ENCODE measurements at places on chromosomes 11 and 22.

- no peak for DNase-seq
Observed at GRCh38 chr22:33853200-33854097, 66.8 kb downstream of the LARGE1 start.

DNA sequence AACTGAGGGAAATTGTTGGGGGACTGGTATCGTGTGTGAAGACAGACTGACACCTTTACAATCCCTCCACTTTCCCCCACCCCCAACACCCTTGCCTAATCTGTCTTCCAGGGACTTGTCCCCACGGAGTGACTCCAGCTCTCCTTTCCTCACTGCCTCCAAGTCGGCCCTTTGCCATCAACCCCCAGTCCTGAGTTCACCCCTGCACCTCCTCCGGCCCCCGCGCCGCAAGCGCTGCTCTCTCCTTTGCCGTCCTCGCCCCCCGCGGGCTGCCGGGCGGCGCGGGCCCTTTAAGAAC is 183 bp upstream of the ABCG4 start:
- no peak for DNase-seq

DNA sequence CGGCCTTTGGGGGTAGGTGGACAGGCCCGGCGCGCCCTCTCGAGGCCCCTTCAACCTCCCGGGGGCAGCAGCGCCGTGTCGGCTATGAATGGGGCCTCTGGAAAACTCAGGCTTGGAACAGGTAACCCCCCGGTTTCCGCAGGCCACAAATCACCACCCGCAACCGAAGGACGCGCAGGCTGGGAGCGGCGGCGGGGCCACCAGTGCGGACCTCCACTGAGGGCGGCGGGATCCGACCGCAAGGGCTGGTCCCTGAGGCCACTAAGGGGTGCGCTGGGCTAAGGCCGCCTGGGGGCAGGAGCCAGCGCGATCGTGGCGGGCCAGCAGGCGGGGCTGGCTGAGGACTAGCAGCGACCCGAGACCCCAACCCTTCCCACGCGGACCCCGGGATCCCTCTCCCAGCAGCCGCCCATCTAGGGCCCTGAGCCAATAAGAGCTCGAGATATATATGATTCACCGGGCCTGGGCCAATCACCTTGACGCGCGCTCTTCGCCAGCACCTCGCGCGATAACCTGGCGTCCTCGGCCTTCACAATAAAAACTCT is 609 bp upstream of the ATF4 start:
- DNase-seq = no peak

DNA sequence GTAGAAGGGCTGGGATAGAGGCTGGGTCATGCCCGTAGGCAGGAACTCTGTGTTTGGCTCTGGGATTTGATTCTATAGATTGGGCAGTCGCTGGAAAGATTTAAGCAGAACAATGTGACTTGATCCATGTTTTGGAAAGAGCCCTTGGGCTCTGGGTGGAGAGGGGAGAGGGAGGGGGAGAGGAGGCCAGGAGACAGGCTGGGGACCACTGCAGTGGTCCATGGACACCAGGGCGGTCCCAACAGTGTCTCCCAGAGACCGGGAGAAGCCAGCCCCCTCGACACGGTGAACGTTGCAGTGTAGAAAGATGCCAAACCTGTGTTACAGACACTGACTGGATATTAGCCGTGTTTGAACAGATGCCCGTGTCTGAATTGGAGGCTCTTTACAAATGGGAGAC is 19.5 kb downstream of the PVALB start:
- no peak for DNase-seq

- no peak for DNase-seq
Observed at GRCh38 chr11:45021692-45022141, 71.0 kb upstream of the TP53I11 start.

DNA sequence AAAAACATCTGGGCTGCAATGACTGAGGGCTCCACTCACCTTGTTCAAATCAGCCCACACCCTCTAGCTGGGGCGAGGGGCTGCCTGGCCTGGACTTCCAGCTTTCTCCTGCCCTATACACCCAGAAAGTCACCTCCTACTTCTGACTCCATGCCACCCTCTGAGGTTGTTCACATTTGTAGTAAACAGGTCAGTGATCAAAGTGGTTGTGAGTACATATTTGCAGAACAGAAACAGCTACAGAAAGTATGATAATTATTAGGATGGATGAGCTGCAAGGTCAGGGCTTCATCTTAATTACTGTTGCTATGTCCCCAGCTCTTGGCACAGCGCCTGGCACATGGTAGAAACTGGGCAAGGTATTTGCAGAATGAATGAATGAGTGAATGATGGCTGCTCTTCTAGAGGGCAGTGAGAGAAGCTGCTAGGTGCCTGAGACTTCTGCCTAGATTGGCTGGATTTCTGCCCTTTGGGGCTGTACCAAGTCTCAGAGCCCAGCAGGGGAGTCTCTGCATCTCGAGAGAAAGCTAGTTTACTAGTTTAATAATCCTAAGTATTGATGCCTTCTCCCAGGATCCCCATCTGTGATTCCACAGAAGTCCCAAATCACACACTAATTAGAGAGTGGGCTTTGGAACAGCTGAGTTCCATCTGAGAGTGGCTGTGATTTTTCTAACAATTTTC is 36.0 kb downstream of the SYT13 start:
- no peak for DNase-seq

- no peak for DNase-seq
Observed at GRCh38 chr11:121451178-121451985, 732 bp upstream of the SORL1 start.

- DNase-seq = no peak
Observed at GRCh38 chr11:115215694-115216617, 288.3 kb downstream of the CADM1 start.

DNA sequence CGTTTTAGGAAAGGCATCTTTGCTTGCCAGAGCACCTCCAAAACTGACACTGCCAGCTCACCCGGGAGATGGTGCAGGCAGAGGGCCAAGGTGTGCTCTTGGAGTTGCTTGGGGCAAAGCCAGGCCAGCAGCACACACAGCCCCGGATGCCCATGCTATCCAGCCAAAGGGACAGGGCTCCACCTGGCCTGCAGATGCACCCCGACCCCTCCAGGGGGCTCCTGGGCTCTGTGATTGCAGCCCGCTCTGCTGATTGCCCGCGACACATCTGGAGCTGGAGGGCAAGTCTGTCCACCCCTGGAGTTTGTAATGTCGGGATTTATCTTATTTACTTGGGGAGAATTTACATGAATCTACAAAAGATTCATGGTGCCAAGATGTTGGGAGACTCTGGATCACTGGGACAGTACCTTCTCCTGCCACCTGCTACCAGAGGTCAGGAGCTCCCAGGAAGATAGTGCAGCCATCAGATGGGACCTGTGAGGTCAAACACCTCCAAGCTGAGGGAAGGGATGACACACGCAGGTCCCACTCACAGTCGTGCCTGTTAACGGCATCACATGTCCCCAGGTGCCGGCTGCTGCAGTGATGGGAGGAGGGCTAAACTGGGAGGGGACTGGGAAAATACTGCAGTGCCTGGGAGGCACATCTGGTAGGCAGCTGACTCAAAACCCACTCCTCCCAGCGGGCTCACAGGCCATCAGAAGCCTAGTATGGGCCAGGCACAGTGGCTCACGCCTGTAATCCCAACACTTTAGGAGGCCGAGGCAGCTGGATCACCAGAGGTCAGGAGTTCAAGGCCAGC is 17.2 kb downstream of the CBX7 start:
- no peak for DNase-seq

DNA sequence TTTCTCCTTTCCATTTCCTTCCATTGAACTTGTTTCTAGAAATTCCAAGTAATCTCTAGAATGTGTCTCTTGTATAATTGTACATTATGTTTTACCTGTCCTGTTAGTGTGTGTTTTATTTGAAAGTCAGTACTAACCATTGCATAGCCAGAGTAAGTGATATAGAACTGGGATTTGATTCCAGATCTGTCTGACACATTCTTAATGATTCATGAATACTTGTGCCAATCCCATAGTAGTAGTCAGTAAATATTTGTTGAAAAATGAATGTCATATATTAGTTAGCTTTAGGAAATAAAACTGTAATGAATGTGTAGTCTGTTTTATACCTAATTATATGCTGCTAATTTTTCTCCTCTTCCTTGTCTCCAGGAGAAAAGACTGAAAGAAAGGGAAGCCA is 186.9 kb downstream of the DDX10 start:
- DNase-seq = no peak

- DNase-seq = no peak
Observed at GRCh38 chr11:118868659-118869058, 15.0 kb upstream of the CXCR5 start.

GRCh38 chr11:70072861-70073755 is 5.0 kb upstream of the ANO1 start:
- DNase-seq = no peak

DNA sequence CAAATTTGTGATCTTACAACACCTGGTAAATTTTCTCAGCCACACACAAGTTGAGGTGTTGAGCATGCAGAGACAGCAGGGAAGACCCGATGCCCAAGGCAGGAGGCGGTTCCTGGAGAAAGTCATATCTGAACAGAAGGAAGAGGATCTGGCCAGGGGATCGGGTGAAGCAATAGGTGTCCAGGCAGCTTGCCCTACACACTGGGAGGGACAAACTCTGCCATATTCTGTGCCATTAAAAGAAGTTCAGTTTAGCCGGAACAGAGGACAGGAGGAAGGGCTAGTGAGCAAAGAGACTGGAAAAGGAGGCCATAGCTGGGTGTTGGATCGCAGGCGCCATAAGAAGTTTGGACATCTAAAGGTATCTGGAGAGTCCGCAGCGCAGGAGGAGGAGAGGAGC is 76.5 kb downstream of the TMPRSS5 start:
- no peak for DNase-seq

GRCh38 chr22:39179841-39180335 is 27.4 kb upstream of the CBX7 start:
- DNase-seq = no peak

GRCh38 chr11:119764108-119764868 is 35.3 kb upstream of the NECTIN1 start:
- DNase-seq = no peak

DNA sequence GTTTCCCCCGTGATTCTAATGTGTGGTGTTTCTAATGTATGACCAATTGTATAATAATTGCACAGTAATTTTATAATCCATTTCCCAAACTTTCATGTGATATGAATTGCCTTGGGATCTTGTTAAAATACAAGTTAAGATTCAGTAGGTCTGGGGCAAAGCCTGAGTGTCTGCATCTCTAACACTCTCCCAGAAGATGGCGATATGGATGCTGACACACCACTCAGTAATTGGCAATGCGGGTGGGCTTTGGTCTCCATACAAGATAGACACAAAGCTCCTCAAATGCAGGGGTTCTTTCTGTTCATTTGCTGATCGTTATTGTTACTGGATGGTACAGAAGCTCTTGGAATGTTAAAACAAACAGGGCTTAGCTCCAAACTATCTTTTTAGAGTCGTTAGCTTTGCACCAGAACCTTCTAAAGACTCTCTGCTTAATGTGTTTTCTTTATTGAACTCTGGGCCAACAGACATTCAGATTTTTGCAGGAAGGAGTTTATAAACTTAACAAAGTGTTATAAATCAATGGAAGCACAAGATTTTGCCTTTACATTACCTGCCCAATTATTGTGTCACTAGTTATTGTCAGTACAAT is 45.4 kb upstream of the ANO3 start:
- no peak for DNase-seq

- no peak for DNase-seq
Observed at GRCh38 chr11:35313066-35313759, 106.1 kb downstream of the SLC1A2 start.

- no peak for DNase-seq
Observed at GRCh38 chr22:19525116-19525660, 978 bp upstream of the CLDN5 start.

GRCh38 chr22:39264349-39265038 is 19.7 kb upstream of the PDGFB start:
- DNase-seq = no peak

GRCh38 chr11:9253086-9253485 is 12.1 kb downstream of the DENND5A start:
- no peak for DNase-seq

DNA sequence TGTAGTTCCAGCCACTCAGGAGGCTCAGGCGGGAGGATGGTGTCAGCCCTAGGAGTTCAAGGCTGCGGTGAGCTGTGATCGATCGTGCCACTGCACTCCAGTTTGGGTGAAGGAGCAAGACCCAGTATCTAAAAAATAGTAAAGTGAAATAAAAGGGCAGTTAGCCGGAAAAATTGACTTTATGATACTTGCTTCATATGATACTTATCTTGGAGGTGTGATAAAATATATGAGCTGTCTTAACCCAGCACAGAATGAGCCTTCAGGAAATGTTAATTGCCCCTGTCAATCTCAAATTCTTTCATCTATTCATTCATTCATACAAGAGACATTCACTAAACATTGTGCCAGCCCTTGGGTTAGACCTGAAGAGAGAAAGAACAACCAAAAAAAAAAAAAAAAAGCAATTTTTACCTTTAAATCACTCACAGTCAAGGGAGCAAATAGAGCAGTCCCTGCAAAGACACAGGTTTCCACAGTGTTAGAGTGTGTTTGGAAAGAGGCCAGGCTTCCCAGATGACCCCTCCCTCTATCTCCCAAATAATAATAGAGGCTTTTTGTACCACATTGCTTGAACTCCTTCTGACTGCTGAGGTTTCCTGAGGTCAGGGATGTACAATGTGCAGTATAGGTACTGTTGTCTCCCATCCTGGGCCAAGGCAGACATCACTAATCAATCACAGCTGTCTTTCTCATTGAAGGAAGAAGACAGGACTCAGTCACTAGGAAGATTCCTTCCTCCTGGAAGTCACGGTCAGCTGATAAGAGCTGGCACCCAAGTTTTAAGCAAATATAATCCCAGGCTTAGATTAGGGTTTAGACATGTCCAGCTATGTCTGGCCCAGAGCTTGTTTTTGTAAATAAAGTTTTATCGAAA is 454.6 kb downstream of the MIAT start:
- DNase-seq = no peak

DNA sequence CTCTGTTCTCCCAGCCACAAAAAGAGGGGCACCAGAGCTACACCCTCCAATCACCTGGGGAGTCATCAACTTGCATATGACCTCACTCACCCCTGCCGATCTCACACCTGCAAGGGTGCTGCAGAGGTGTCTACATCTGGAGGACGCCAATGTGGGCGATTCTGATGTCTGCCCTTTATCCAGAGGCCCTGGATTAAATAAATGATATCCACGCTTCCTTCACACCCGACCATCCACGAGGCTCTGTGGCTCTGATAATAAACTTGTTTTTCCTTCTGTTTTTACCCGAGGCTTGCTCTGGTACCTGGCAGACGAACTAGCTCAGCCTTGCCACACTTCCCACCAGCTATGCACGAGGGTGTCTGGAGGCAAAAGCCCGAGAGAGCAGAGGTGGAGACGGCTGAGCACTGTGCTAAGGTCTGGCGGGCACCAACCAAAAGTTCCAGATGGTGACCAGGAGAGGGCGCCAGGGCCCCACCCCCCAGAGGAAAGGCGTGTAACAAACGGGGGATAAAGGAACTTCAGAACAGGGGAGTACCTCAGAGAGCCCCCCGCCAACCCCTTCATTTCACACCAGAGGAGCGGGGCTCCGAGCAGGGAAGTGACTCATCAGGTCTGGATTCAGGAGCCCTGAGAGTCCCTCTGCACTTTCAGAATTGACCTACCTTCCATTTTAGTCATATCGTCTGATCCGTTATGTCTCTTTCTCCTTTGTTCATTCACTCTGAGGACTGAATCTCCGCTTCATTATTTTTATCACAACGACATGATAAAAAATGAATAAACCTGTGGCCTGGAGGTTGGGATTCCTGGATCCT is 13.5 kb downstream of the SCN3B start:
- DNase-seq = peak; percentile 5

- DNase-seq = no peak
Observed at GRCh38 chr11:84319863-84320262, 1033.7 kb upstream of the CCDC90B start.
